Dorsolateral prefrontal cortex (tissue), 122 donors: ENCODE measurements at places on chromosomes 6 and 20. TPM values are rescaled to one million over a fixed set of nuclear protein-coding genes. Genes with fewer than 3 reads are reported as not detected.

The TBXT gene
- not detected for total RNA-seq

The EFCAB8 gene
- total RNA-seq, result 0.20 TPM

The SASH1 gene
- total RNA-seq, result 107 TPM

DNA sequence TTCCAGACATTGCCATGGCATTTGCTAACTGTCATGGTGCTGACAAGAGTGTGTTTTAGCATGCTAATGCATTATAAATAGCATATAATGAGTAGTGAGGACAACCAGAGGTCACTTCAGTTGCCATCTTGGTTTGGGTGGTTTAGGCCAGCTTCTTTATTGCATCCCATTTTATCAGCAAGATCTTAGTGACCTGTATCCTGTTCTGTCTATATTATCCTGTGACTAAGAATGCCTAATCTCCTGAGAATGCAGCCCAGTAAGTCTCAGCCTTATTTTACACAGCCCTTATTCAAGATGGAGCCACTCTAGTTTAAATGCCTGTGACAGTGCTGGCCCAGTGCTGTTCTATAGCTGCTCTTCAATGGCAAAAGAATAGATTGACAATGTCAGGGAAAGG, 781.0 kb upstream of the ADGRB3 start:
- DNase-seq, result no peak

DNA sequence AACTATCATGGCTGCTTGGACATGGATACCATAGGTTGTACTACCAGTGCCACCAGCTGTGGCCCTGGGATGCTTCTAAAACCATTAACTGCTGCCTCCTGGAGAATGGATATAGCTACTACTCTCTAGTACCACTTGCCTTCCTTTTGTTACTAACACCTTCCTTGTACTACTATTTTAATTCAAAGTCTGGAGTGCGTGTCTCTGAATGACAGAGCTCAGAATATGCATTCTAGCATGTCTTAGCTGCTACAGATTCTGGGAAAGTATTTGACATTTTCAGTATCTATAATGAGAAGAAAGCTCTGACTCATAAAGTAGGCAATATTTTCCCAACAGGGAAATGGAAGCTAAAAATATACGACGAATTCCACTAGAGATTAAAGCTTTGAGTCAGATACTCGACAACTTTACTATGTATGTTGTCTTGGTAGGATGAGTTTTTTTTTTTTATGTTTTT, 112.3 kb downstream of the PFDN4 start:
- no peak for DNase-seq

DNA sequence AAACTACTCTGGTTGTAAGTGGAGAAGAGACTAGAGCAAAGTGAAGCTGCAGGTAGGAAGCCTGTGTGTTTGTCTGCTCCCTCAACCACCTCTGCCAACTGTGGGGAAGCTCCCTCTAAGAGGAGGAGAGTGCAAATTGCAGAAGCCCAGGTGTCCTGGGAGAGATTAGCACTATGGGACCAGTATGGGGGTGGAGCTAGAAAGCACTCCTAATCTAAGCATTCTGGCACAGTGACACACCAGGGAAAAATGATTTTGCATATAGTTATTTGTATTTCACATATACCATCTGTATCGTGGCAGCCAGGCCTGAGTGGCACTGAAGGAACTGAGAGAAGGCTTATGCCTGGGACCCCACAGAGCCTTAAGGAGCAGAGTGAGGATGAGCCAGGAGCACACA, 12.8 kb downstream of the GSTA1 start:
- DNase-seq, result no peak

DNA sequence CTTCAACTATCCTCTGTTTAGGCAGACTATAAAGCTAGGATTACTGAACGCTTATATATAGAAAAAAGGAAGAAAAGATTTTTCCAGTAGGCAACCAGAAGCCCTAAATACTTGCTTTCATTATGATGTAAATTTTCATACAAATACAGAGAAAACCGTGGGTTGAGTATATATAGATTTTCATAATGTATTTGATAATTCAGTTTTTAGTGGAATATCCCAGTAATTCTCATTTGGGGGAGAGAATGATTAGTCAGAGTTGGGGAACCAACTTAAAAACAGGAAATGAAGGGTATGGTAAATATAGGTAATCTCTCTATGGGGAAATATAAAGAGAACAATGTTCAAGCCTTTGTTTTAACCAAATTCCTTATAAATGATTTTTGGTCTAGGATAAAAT, 154.0 kb upstream of the CITED2 start:
- no peak for DNase-seq

DNA sequence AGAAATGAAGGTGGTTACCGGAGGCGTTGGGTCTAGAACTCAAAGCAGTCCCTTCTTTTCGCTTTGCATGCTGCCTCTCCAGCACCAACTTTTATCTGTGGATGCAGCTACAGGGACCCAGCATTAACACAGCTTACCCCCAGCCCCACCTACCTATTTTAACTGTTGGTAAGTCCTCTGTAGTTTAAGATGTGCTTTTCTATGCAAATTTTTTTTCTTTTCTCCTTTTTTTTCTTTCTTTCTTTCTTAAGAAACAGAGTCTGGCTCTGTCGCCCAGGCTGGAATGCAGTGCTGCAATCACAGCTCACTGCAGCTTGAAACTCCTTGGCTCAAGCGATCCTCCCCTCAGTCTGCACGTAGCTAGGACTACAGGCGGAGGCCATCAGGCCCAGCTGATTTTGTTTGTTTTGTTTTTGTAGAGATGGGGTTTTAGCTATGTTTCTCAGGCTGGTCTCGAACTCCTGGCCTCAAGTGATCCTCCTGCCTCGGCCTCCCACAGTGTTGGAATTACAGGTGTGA, 6.5 kb upstream of the USP45 start:
- no peak for DNase-seq

DNA sequence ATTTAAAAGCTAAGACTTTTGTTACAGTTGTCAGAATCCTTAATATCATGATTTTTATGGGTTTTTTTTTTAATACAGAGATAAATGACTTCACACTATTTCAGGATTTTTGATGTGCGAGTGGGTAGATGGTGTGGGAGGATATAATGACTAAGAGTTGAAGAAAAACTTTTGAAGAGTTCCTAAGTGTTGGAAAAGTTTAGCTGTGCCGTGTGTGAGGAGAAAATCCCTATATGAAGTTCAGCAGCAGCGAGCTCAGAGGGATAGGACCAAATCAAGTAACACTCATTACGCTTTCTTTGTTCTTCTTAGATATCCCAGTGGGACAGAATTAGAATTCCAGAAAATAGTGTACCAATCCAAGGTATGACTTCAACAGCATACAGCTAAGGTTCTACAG, 34.1 kb downstream of the PDE10A start:
- DNase-seq, result no peak

- DNase-seq, result no peak
These were observed 23.9 kb downstream of the RALY start for GRCh38 chr20:34017610-34018009.
